ENCODE measurements at places on chromosomes 6 and 20.
A peak's percentile ranks its signal among the peaks of the same experiment; 100 is the strongest.

- DNase-seq: no peak
Observed at GRCh38 chr6:75880305-75880704, 131.3 kb downstream of the MYO6 start.

GRCh38 chr6:383856-384255, 7.7 kb upstream of the IRF4 start:
- DNase-seq: no peak

GRCh38 chr6:118826096-118826495, 67.9 kb upstream of the ASF1A start:
- no peak for DNase-seq

GRCh38 chr6:37022135-37022863, 16.8 kb downstream of the FGD2 start:
- DNase-seq: no peak

DNA sequence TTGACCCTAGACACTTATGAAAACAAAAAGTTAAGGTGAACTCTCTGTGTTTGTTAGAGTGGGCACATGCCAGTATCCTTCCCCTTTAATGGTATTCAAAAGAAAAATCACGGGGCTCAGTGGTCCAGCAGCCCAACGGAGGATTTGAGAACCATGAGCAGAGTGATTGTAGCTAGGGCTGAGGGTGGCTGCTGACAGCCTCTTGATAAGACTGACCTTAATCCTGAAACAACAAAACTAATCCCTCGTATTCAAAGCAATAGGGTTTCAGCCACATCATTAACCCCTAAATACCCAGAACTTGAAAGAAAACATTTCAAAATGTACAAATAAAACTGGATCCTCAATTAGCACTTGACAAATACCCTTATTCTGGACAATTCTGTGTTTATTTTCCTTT, 95.1 kb downstream of the SNAP25 start:
- DNase-seq: no peak

- DNase-seq: no peak
Observed at GRCh38 chr6:3286641-3287171, 28.0 kb downstream of the PSMG4 start.

- no peak for DNase-seq
Observed at GRCh38 chr20:23686046-23686750, 2.6 kb downstream of the CST4 start.

DNA sequence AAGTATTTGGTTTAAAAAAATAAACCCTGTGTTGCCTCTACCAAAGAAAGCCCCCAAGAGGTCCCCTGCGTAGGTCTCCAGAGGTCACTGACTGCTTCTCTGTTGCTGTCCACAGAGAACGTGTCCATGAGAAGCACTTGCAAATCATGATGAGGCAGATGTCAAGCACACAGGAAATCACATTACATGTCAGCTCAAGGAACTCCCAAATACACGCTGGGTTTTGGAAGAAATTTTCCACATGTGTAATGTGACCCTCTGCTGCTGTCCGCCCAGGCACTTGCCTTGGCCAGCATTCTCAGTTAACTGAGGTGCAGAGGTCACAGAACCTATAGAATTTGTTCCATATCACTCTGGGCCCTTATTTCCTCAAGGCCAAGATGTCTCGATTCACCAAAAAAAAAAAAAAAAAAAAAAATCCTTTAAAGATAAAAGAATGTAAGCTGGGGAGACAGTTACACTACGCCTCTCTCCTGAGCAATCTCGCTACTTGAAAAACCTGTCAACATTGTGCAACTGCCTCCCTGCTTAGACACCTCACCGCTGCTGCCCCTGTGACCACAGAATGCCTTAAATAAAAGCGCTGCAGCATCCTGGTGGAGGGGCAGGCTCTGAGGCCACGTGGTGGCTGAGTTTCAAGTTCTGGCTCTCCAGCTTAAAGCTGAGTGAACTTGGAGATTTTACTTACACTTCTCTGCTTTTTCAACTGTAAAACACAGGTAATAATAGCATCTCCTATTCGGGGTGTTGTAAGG, 42.3 kb downstream of the SLC22A23 start:
- peak; percentile 21 for DNase-seq

DNA sequence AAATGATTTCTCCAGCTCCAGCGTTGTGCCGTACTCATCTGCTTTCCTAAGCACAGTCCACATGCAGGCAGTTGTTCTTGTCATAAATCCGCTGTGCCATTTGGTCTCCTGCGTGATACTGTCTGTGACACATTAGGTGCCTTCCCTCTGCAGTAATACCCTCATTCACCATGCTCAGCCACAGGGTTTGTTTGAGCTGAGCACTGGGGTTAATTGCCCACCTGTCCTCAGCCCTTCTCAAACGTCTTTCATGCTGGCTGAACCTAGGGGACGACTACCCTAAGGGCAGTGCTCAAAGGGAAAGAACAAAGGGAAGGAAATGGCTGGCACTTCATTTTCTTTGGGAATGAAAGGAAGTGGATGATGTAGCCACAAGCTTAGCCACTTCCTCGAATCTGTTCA, 64.2 kb upstream of the MYLIP start:
- no peak for DNase-seq

GRCh38 chr6:16473184-16473907, 235.0 kb downstream of the GMPR start:
- DNase-seq: no peak

GRCh38 chr20:63896264-63897105, 1.6 kb downstream of the DNAJC5 start:
- DNase-seq: no peak

GRCh38 chr20:41309817-41310216, 7.7 kb downstream of the ZHX3 start:
- DNase-seq: no peak

- no peak for DNase-seq
Observed at GRCh38 chr6:152700427-152700826, 2.7 kb downstream of the MYCT1 start.

DNA sequence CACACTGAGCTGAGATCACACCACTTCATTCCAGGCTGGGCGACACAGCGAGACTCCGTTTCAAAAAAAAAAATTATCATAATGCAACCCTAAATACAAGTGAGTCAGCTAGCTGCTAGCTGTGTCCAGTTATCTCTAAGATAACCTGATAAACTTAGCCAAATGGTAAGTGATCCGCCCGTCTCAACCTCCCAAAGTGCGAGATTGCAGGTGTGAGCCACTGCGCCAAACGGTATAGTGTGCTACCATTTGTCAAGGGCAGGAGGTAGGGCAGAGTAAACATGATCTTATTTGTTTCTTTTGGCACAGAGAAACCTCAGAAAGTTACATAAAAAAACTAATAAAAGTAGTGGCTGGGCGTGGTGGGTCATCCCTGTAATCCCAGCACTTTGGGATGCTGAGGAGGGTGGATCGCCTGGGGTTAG, 4.7 kb upstream of the C6orf132 start:
- DNase-seq: no peak

- DNase-seq: no peak
Observed at GRCh38 chr6:43311666-43312065, 3.0 kb upstream of the CRIP3 start.

DNA sequence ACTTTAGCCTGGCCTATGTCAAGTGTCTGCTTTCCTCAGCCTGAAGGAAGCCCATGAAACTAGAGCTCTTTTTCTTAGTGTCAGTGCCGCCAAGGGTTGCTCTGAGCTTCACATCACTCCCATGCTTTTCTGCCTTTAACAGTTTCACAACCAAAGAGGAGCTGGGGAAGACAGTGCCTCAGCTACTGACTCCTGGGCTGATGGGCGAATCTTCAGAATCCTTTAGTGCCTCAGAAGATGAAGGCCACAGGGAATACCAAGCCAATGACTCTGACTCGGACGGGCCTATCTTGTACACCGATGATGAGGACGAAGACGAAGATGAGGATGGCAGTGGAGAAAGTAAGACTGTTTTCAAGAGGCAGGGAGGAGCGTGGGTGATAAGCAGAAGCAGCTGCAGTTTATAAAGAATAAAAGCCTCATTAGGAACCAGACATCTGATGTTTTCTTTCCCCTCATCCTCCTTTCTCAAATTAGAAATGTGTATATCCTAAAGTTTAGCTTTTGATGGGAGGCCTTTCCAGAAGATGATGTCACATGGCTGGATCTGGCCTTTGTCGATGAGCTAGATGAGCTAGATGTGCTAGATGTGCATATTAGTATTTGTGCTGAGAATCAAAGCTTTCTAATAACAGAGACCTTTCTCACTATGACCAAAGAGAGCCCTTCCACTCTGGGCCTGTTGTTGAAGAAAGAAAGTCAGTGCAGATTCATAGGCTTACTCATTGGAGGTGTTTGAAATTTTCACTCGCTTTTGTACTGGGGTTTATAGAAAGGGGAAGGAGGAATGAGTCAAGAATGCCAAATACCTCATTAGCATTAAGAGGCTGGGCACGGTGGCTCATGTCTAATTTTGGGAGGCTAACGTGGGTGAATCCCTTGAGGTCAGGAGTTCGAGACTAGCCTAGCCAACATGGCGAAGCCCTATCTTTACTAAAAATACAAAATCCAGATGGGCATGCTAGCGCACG, 70.7 kb upstream of the LTV1 start:
- DNase-seq: no peak

- no peak for DNase-seq
Observed at GRCh38 chr6:8014947-8015346, 49.2 kb downstream of the BLOC1S5 start.

GRCh38 chr6:143708889-143709288, 31.1 kb downstream of the PHACTR2 start:
- no peak for DNase-seq

GRCh38 chr6:147817042-147817689, 308.7 kb downstream of the SAMD5 start:
- no peak for DNase-seq

DNA sequence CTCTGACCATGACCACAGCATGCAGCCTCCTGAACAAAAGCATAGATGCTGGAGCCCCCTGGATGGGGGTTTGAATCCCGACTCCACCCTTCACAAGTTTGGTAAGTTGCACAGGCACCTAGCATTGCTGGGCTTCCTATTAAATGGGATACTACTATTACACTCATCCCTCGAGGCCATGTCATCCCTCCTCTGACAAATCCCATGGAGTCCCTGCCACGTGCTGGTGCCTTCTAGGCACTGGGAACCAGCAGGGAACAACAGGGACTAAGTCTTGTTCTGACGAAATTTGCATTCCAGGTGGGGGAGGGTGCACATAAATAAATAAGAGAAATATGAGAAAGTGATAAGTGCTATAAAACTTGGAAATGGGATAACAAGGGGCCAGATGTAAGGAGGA, 15.3 kb upstream of the SIRPA start:
- no peak for DNase-seq

- DNase-seq: no peak
Observed at GRCh38 chr6:164345327-164345726, 930.8 kb downstream of the QKI start.

DNA sequence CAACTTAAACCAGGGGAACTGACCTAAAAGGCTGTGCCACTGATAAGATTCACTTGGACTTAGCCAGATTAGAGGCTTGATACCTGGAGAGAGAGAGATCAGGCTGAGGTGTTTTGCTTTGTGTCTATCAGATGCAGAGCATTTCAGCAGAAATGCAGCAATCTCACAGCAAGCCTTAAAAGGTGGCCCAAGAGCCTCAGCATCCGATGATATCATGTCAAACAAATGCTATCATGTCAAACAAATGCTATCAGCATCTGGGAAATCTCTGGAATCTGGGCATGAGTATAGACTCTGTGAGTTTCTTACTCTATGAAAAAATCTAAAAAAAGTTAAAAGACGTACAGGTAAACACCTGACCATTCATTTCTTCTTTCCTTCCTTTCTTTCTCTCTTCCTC, 718.9 kb downstream of the EYS start:
- no peak for DNase-seq

DNA sequence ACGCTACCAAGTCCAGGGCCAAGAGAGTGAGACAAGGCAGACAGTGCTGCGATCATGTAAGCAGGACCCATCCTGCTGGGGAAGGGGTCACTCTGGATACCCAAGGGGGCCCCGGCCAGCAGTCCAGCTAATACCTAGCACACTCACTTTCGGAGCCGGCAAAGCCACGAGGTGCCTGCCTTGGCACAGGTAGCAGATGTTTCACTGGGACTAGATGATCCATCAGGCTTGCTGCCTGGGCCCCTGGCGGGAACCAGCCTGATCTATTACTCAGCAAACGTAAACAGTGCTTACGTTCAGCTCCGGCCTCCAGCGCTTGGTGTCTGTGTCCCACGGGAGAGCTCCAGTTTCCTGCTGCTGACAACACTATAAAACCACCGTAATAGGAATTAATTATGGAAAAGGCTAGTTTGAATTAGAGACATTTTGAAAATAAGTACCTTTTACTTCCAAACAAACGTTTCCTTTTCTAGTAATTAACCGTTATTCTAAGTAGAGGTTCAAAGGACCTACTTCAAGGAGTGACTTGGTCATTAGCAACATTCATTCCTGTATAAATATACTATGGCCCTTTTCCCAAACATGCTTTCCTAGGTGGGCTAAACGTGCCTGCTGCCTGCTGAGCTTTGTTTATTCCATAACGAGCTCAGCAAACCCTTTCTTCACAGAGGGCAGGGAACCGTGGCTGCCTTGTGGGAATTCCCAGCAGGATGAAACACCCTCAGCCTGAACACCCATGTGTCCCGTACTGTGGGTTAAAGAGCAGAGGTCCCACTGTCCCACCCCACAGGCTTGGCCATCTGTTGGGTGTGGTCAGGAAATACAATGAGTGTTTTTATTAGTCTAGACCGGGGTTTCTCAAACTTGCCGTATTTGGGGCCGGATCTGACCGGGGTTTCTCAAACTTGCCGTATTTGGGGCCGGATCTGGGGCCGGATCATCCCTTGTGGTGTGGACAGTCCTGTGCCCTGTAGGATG, 18.4 kb downstream of the SLC22A23 start:
- DNase-seq: no peak

- DNase-seq: no peak
Observed at GRCh38 chr6:41451039-41451438, 95.1 kb upstream of the FOXP4 start.

GRCh38 chr6:24376871-24377270, 19.0 kb upstream of the DCDC2 start:
- no peak for DNase-seq

GRCh38 chr20:48818481-48818987, 9.3 kb downstream of the PREX1 start:
- DNase-seq: peak; percentile 32

DNA sequence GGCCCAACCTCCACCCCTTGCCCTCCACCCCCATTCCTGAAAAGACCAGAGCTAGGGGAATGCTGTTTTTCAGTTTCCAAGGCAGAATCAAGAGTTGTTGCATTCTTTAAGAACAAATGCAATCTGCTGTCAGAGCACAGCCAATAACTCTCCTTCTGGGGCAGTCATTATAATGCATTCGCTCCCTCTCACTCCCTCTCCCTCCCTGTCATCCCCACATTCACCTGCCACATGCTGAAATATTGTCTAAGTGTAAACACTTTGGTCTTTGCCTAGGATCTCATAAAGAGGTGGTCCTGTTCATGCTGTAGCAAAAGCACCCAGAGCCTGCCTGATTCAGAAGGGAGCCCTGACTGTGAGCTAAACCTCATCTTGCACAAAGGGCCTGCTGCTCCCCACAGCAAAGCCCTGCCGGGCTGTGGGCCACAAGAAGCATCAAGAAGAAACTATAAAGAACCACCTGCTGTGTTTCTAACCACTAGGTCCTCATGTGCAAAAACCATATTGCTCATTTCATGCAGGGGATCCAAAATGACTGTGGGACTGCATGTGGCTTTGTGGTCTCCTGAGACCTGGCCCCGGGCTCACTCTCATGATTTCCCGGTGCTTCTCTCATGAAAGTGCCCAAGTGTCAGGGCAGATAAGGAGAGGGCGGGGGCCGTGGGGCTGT, 85.6 kb downstream of the GPR6 start:
- no peak for DNase-seq

GRCh38 chr6:150363733-150364132, 5.1 kb upstream of the IYD start:
- DNase-seq: no peak
